Stimulated activated CD4-positive, alpha-beta T cell treated with anti-CD3 and anti-CD28 coated beads, Interleukin-1b, Interleukin-23, amount 100 ng/mL, for 24 hours (primary cell): ENCODE measurements at places on chromosomes 2 and 18.

- no peak for DNase-seq
Measured at GRCh38 chr18:33573193-33573592, 4.8 kb upstream of the ASXL3 start.

- DNase-seq = no peak
Measured at GRCh38 chr2:32452338-32453064, 95.7 kb downstream of the BIRC6 start.

DNA sequence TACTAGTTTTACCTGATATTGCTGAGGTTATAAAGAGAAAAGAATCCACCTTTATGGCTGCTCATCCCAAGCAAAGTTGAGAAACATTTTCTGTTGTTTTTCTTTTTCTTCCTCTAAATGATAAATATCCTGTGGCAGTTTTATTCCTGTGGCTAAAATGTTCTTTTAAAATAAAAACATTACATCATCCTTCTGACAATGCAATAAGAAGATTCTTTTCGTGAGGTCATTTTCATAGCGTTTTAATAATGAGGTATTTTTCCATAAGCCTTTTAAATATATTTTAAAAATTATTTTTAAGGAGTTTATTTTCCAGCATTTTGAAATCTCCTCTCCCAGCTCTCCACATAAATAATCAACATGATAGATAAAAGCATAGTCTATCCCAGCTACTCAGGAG lies 52.8 kb upstream of the EPB41L3 start:
- DNase-seq = no peak

- no peak for DNase-seq
Measured at GRCh38 chr2:207153266-207153975, 12.3 kb downstream of the KLF7 start.

- DNase-seq = no peak
Measured at GRCh38 chr2:65386344-65386743, 46.1 kb downstream of the SPRED2 start.

GRCh38 chr2:44045061-44045460 lies 49.3 kb upstream of the LRPPRC start:
- DNase-seq = no peak

DNA sequence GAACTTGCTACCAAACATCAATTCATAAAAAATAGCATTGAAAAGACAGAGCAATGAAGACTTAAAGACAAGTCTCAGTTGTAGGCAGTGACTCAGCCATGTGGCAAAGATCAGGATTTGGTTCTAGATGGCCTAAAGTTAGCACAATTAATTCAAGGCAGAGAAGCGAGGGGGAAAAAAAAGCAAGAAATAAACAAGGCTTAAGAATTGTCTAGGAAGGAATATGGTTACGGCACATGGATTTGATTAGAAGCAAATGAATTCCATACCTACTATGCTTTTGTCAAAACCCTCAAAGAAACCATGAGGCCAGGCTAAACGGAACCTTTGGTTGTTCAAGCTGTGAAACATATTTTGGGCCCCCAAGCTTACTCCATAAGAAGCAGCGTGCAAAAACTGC lies 362.2 kb upstream of the KCNH7 start:
- no peak for DNase-seq

DNA sequence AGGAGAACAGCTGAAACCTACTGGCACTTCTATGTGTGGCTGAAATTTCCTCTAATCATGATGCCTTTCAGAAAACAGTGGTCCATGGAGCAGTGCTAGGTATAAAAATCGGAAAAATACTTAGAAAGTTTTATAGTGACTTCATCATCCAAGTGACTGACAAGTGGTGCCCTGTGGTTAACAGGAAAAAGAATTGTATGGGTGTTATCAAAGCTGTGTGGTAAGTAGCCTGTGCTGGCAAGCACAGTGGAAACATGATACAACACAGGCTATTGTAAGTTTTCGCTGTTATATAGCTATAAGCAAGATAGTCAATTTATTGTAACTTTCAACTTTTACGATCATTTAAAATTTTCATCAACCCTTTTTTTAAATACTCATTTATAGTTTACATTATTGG lies 1599.7 kb upstream of the ZEB2 start:
- DNase-seq = no peak

DNA sequence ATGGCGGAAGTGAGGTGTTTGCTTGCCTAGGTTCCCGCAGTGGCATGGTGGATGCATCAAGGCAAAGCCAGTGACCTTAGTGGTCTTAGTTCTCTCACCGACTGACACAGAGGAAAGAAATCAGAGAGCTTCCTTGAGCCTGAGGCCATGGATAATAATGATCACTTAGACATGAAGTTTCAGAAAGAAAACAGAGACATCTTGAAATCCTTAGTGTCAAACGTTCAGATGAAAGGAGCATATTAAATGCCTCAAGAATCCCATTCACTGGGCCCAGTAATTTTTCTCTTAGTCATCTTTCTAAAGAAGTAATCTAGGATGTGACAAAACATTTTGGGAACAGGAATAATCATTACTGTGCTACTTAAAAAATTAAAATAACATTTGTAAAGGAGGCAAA lies 35.2 kb downstream of the COPS8 start:
- DNase-seq = no peak

GRCh38 chr2:232459419-232460035 lies 3.6 kb downstream of the ALPI start:
- DNase-seq = no peak

GRCh38 chr18:12409469-12409868 lies 1.7 kb downstream of the PRELID3A start:
- DNase-seq = no peak

- no peak for DNase-seq
Measured at GRCh38 chr2:18975506-18976167, 382.8 kb downstream of the OSR1 start.

DNA sequence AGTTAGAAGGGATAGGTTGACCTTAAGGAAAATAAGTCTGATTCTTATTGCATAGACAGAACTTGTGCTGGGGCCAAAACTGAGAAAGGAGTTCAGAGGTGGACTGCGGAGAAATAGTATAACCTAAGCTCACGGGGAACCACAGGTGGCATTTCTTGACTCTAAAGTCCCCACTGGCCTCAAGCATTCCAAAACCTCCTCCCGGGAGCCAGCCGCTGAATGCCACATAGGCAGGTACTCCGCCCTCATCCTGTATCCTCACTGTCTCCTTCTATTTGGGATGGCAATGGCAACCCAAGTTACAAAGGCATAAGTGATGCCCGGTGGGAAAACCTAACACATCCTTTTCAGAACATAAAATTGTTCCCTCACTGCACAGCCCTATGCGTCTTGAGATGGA lies 173.0 kb downstream of the SP3 start:
- no peak for DNase-seq

DNA sequence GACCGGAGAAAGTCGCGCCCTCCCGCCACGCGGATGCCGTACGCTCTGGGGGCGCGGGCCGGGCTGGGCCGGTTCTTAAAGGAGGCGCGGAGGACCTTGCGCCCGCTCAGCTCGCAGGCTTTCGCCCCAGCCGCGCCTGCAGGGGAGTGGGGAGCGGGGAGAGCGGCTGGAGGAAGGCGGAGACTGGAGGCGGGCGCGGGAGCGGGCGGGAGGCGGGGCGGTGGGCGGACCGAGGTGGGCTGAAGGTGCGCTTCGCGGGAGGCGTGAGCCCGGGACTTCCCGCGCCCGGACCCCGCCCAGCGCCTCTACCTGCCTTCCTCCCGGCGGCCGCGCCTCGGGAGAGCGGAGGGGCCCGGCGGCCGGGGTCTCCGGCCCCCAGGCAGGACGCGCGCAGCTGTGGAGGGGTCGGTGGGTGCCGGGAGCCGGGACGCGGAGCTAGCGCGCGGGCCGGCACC lies at the start of gene ADRA2B:
Gene ADRA2B (minus strand): TSS at position 148 of the 455 bp plus-strand sequence. CDS start 422 bp downstream, outside the sequence.
- peak; percentile 77 for DNase-seq
